DMS 273 treated with DMSO at 0.1 percent for 48 hours (cell line): ENCODE measurements at places on chromosomes 12 and 14.

DNA sequence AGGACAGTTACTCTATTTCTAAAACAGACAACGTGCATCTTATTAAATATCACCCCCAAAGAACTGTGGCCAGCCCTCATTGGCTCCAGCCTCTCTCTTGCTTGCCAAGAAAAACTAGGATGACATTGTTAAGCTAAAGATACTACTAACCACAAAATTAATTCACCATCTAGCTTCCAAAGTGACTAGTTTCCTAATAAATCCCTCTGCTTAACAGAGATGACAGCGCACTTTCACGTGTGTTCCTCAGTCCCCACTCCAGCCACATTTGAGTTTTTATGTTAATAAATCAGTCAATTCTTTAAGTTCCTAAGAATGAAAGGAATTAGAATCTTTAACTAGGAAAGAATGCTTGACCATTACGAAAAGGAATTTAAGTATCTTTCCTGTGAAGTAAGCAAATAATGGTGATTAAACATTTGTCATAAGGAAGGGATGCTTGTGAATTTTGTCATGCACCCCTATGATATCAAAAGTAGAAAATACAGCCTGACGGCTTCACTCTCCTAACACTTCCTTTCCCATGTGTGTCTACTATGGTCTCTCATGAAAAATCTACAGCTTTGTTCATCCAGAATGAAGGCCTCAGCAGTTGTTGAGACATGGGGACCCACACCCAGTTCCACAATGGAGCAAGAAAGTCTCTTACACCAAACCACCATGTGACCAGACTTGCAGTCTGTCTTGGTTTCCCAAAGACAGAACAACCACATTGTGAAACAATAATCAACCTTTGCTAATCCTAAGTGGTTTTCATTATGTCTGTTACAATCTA is 8.1 kb downstream of the CORO1C start:
- no peak for DNase-seq

DNA sequence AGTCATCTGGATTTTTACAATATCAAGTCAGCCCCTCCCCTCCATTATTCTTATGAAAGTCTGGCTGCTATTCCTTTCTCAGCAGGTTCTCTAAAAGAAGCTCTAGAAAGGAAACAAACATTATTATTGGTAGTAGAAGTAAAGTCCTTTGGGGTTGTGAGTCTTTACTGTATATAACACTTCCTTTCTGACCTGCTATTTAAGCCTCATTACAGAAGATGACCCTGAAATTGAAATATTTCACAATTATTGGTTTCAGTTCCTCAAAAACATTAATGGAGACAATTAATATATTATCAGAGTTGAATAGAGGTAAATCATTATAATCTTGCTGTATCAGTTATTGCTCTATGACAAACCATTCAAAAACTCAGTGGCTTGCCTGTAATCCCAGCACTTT is 19.3 kb downstream of the PLEKHA5 start:
- no peak for DNase-seq

GRCh38 chr12:64699504-64700115 is 59.6 kb downstream of the GNS start:
- no peak for DNase-seq

DNA sequence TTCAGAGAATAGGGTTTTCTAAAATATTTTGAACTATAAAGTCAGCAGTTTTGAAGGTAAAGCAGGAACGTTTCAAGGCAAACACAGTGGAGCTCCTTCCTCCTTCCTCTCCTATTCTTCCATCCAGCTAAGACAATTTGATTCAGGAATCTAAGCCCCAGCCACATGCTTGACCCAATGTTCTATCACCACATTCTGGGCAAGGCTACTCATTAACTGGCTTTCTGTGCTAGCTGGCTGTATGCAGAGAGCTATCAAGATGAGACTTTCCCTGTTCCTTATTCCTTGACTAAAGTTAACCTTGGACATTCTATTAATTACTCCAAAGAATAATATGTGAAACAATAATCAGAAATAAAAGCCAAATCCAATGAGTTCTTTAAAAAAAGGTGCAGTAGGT is 266.9 kb downstream of the NOVA1 start:
- DNase-seq = no peak

DNA sequence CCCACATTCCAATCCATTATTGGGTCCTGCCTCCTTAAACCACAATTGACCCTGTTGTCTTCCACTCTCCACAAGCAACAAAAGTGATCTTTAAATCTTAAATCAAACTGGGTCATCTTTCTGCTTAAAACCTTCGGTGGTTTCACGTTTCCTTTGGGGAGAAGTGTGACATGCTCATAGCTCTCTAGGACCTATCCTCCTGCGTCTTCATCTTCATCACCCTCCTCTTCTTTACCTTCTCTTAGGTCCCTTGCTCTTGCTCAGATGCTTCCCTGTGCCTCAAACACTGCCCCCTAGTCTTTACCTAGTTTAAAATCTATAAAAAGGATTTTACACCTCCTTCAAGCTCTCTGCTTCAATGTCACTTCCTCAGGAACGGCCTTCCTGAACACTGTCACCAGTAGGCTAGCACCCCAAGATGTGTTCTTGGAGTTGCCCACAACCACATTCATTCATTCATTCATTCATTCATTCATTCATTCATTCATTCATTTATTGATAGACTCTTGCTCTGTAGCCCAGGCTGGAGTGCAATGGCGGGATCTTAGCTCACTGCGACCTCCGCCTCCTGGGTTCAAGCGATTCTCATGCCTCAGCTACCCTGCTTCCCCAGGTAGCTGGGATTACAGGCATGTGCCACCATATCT is 46.8 kb downstream of the GALNT4 start:
- DNase-seq = no peak

DNA sequence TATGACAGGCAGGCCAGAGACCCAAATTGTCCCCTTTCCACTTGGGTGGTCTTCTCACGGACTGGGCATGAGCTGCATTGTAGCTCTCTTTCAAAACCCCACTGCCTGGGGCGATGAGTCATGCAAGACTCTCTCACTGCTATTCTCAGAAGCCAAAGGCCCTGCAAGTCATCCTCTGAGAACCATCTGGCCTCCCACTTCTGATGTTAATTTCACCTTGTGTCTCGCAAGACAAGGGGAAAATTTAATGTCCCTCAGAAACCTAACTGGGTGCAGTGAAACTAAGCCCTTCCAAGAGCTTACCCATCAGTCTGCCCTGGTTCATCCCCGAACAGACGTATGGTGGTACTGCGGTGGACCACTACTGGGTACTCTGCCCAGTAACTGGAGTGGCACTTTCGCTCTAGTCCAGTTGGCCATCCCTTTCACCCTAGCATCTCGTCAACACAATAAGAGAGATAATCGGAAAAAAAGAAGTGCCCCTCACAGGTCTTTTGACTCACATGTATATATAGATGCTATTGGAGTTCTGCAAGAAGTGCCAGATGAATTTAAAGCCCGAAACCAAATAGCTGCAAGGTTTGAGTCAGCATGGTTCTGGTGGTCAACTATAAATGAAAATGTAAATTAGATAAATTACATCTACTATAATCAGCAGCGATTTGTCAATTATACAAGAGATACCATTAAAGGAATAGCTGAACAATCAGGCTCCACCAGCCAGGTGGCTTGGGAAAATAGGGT is 31.3 kb upstream of the LALBA start:
- no peak for DNase-seq

- DNase-seq = no peak
Observed at GRCh38 chr14:20631880-20632389, 9.6 kb downstream of the OR6S1 start.

GRCh38 chr12:30880061-30880460 is 46.5 kb upstream of the TSPAN11 start:
- no peak for DNase-seq

- DNase-seq = peak; percentile 13
Observed at GRCh38 chr12:3698218-3698974, 54.5 kb downstream of the CRACR2A start.

GRCh38 chr12:95763809-95764253 is 26.7 kb downstream of the NTN4 start:
- DNase-seq = no peak

DNA sequence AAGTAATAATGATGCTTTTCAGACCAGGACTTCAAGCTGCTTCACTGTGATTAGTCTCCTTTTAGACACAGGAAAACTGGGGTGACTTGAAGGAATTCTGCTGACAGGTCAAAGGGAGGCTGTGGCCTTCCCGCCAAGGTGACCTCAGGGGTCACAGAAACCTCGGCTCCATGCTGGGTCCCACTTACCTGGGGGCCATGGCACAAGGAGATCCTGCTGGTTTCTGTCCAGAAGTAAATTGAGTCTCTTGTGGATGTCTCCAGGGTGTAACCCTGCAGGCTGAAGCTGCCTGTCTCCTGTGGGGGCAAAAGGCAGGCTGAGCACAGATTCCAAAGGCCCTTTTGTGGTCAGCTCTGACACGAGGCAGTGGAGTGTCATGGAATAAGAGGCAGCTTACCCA is 138.7 kb upstream of the MED13L start:
- no peak for DNase-seq

- no peak for DNase-seq
Observed at GRCh38 chr12:108337235-108338223, 1.6 kb downstream of the CMKLR1 start.

DNA sequence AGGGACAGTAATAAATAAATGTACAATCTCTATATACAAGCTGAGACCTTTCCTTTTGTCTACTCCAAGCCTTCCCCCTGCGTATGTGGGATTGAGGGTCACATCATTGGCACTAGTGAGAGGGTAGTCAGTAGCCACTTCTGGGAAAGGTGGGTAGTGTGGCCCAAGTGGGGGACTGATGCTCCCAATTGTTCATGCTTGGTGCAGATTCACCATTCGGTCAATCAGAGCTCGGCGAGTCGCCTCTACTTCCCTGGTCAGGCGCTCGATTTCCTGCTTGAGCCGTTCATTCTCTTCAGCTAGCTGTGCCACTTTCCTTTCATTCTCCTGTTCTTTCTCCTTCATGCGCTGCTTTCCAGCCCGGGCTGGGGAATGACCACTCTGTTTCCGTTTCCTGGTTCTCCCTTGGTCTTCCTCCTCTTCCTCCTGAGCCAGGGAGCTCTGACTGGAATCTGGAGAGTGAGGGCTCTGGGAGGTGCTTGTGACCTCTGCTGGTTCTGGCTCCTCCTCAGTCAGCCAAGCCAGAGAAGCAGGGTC is 3.6 kb downstream of the DDIT3 start:
- no peak for DNase-seq

GRCh38 chr14:77923131-77923936 is 123.4 kb downstream of the ADCK1 start:
- DNase-seq = no peak

DNA sequence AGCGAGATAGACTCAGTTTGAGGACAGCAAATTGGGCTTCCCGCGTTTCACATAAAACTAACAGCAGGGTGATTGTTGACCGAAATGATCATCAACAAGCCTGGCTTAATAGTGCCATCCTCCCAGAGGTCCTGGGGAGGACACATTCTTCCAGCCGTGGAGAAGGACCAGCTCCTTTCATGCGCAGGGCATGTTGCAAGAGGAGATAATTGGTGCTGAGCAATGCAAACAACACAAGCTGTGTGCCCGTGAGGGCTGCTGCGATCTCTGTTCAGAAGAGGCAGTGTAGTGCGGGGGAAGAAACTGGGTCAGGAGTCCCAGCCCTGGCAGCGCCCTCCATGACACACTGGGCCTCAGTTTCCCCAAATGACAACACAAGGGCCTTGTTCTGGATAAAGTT is 54.3 kb downstream of the CCDC85C start:
- DNase-seq = no peak

DNA sequence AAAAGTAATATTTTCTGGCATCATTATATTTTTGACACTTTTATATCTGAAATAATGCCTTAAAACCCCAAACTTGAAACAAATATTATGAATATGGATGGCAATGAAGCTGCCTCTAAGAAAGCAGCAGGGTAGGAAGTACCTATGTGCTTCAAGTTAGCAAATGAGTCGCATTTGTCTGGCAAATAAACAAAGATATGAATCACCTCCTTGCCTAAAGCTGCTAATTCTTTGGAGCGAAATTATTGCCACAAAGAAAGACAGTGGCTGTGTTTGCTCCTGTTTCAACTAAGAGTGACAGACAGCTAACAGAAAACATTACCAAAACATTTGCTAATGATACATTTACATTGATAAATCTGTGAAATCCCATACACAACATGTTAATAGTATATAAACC is 854.9 kb downstream of the RPS29 start:
- DNase-seq = no peak

GRCh38 chr14:73339206-73339605 is 101.9 kb downstream of the PAPLN start:
- no peak for DNase-seq

DNA sequence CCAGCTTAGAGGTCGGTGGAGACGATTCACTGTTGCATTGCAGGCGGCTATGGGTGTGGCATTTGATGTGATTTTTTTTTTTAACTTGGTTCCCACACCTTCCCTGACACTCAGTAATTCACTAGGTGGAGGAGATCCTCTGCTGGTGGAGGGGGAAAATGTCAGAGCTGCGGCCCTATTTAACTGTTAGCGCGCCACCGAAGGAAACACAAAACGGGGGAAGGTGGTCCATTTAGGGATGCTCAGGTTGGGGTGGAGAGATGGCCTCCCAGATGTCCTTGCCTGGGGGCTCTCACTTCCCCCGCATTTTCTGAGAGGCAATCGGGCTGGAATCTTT is 4.3 kb upstream of the HOXC12 start:
- no peak for DNase-seq

GRCh38 chr14:32354716-32355115 is 25.6 kb downstream of the AKAP6 start:
- DNase-seq = no peak

DNA sequence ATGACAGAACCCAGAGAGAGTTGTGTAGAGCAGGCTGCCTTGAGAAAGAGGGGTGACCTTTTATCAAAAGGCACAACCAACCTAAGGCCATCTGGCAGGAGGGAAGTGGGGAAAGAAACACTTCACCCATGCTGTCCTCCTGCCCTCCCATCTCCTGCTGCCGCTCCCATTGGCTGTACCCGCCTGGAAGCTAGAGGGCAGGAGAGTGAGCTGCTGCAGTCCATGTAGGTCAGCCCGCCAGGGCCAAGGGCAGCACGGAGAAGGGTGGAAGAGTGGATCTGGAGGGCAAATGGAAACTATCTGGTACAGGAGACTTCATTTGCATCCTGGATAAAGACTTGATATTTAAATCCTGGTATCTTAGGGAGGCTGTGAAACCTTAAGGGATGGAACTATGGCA is 11.5 kb upstream of the CABP1 start:
- DNase-seq = peak; percentile 40

DNA sequence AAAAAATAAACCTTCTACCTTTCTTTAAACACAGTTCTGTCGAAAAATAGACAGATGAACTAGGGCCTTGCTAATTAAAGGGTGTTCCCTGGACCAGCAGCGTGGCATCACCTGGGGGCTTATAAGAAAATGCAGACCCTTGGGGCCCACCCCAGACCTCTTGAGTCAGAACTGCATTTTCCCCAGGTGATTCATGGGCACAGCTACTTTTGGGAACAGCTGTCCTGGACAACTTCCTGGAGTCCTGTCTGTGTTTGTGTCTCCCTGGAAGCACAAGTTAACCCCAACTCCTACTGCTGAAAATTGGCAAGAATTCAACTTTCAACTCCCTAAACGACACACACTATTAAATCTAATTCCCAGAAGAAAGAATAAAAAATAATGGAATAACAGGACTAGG is 17.8 kb downstream of the FBLN5 start:
- no peak for DNase-seq

- DNase-seq = no peak
Observed at GRCh38 chr12:128361400-128361995, 94.5 kb downstream of the TMEM132C start.
